Activated T-helper 1 cell treated with anti-CD3 and anti-CD28 coated beads, Interleukin-12 subunit alpha, Interleukin-12 subunit beta, Interleukin-2, Interleukin-4 antibody, amounts not matched to agents 30 ng/mL and 10 ng/mL and 1 ng/mL, durations not matched to agents 14 hours and 24 hours and 36 hours (primary cell): ENCODE measurements at places on chromosomes 7 and 10. TPM values are rescaled to one million over a fixed set of nuclear protein-coding genes. Genes with fewer than 3 reads are reported as not detected.

DNA sequence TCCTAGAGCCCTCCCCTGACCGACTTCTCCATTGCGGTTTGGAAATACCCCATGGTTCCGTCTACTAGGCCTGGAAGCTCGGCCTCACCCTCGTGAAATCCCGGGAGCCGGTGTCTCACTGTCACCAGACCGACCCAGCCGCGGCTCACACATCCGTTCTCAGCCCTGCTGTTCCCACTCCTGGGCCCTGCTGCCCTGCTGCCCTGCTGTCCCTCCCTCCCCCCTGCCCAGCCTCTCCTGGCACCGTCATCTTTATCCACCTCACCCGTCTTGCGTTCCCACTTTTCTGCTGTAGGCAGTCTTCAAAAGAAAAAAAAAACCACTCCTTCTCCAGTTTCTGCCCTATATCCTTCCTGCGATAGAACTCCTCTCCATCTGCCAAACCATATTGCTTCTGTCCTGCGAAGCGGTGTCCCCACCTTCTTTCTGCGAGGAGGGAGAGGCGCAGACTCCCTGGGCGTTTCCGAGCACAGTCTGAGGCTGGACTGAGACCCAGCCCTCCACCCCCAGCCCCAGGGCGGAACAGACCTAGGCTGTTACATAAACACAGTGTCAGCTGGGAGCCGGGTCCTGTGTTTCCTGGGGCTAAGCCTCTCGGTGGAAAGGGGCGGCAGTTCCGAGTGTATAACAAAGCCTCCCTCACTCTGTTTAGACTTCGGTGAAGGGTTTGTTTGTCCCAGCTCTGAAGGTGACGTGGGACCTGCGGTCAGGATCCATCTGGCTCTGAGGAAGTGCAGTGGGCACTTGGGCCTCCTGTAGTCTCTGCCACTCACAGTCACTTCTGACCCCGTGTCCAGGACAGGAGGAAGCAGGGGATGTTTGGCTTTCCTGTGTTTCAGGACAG lies 2.8 kb downstream of the AGAP3 start:
- no peak overlapping the region for H3K27ac ChIP-seq
- H3K27me3 ChIP-seq: peaks cover 20% of the 10 kb centered on the region
- H3K4me3 ChIP-seq: peak overlapping the region; percentile 60
- H3K36me3 ChIP-seq: peaks cover 5% of the 10 kb centered on the region
- DNase-seq: no peak
- H3K4me1 ChIP-seq: peaks cover 32% of the 10 kb centered on the region

DNA sequence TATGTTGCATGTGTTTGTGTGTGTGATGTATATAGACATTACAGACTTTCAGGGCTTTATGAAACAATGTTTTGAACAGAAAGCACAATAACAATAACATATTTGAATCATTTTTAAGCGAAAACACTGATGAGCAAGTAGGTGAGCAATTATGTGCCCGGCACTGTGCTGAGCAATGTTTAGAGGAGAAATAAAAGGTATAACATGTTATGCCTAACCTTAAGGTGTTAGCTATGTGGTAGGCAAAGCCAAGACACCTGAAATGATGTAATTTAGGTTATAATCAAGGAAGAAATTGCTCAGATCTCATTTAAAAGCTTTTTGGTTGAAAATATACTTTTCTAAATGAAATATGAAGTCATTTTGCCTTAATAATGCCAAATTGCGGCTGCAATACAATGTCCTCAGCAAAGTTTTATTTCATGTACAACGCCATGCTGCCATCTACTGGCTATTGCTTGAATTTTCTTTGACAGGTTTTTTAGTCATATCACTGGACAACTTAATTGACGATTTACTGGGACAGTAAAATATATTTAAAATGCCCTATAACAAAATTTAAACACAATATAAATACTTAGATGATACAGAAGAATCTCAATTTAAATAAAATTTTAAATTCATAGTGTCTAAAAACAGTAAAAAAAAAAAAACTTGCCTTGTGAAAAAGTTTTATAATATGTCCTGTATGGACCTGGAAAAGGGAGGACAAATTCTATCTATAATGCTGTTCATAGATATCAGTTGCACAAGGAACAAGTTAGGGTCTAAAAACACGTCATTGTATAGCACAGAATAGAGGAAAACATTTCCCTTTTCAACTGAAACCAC lies 131.1 kb upstream of the CDK1 start:
- peaks cover 5% of the 10 kb centered on the region for H3K36me3 ChIP-seq
- no peaks in the 10 kb centered on the region for H3K27me3 ChIP-seq
- DNase-seq: peak; percentile 18
- H3K4me1 ChIP-seq: peaks cover 60% of the 10 kb centered on the region
- no peak overlapping the region for H3K27ac ChIP-seq

- H3K4me3 ChIP-seq: no peak overlapping the region
- no peak for DNase-seq
- H3K27me3 ChIP-seq: no peaks in the 10 kb centered on the region
- H3K27ac ChIP-seq: no peak overlapping the region
Measured at GRCh38 chr7:29005829-29006228, 47.7 kb upstream of the TRIL start.

DNA sequence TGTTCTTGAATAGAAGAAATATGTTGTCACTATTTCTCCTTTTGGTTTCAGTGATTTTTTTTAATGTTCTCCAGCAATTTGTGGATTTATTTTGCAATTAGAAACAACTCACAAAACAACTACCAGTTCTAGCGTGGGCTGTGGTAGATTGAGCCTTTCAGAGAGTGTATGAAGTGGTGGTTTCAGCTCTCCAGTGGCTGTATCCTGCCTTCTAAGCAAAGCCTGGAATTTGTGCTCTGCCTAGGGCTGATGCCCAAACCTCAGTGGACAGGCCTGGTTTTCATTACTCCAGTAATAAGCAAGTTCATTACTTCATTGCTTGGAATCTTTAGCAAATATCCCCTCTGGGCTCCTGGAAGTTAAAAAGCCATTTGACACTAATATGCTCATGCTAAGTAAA lies 35.9 kb downstream of the APBB1IP start:
- H3K36me3 ChIP-seq: peaks cover 40% of the 10 kb centered on the region
- H3K27me3 ChIP-seq: no peaks in the 10 kb centered on the region
- no peak overlapping the region for H3K4me3 ChIP-seq
- peaks cover 77% of the 10 kb centered on the region for H3K4me1 ChIP-seq

HERPUD2 gene
- 24.7 and 24.8 TPM in 2 replicates for total RNA-seq
